ENCODE measurements at places on chromosomes 5 and 9. TPM values are rescaled to one million over a fixed set of nuclear protein-coding genes. Genes with fewer than 3 reads are reported as not detected.

GRCh38 chr5:158786390-158786789 lies 313.3 kb downstream of the EBF1 start:
- no peak for DNase-seq

Gene NR2F1-AS1
- total RNA-seq = 44.1 TPM

GRCh38 chr5:25950681-25951080 lies 1087.7 kb downstream of the CDH9 start:
- DNase-seq = no peak

Gene SLC45A2
- total RNA-seq = 1.2 TPM

- DNase-seq = peak; percentile 66
These were observed 151.5 kb downstream of the SEMA6A start for GRCh38 chr5:116423141-116423540.

Data from umbilical cord (tissue), 2 donors.